ENCODE measurements at places on chromosomes 6 and 20.

DNA sequence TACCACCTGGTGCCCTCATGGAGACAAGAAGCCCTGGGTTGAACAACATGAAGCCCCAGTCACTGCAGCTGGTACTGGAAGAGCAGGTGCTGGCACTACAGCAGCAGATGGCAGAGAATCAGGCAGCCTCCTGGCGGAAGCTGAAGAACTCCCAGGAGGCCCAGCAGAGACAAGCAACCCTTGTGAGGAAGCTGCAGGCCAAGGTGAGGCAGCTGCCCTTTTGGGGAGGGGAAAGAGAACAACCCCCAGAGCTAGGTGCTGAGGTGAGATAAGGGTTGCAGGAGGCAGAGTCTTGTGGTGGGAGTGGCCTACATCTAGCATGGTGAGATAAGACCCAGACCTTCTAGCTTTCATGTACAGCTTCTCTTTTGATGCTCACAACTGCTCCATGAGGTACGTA lies 7.0 kb downstream of the CEP250 start:
- DNase-seq: no peak

DNA sequence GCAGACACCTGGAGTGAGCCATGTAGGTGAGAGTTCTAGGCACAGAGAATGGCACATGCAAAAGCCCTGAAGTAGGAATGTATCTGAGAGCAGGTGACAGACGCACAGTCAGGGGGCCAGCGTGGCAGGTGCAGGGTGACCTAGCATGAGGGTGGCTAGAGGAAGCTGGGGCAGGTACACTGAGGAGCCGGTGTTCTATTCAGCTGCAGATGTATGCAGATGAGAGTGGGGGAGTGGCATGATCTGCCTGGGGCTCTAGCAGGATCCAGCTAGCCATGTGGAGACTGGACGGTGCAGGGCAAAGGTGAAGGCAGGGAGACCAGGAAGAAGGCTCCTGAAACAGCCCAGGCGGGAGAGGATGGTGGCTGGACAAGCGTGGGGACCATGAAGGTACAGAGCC lies 10.7 kb downstream of the PEDS1 start:
- no peak for DNase-seq

- DNase-seq: no peak
These were observed 391.4 kb downstream of the COL12A1 start for GRCh38 chr6:74814440-74814839.

- DNase-seq: no peak
These were observed 71.5 kb downstream of the SLC23A2 start for GRCh38 chr20:4929686-4930397.
